ENCODE measurements at places on chromosomes 3 and 15.

- no peak for DNase-seq
Observed at GRCh38 chr3:19439944-19440343, 291.6 kb downstream of the KCNH8 start.

GRCh38 chr3:181637056-181637455, 74.7 kb upstream of the SOX2 start:
- no peak for DNase-seq

DNA sequence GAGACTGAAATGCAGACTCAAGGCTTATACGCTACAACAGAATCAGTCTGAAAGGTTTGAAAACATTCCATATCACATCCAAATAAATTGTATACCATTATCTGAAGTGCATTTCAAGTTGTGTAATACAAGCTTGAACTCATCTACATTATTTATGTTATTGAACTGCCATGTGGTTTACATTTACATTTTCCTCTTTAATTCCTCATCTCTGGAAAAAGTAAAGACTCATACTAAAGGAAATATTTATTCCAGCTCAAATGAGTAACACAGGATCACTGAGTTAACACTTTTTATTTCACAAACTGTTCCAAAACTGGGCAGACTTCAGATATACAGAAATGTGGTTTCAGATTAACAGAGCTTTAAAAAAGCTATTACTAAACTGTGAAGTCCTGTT, 282.5 kb downstream of the ULK4 start:
- DNase-seq = no peak

DNA sequence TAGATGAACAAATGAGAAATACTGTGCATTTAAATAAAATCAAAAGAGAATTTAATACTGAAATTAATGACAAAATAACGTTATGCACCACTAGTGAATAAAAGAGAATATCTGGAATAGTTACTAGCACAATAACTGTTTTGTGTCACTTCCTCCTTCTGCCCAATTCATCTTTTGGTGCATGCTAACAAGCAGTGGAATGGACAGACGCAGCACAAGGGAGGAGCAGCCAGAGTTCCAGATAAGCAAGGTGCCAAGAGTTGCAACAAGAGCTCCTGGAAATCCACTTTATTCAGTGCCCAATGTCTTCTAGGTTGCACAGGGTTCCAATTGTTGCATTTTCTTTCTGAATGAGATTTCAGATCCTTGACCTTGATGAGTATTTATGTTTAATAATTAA, 66.5 kb upstream of the PLXND1 start:
- no peak for DNase-seq

Measured in glutamatergic neuron (in vitro differentiated cells).